ENCODE measurements at places on chromosomes 16 and 17.

GRCh38 chr16:68739964-68740627, 3.0 kb downstream of the CDH1 start:
- no peak for DNase-seq

DNA sequence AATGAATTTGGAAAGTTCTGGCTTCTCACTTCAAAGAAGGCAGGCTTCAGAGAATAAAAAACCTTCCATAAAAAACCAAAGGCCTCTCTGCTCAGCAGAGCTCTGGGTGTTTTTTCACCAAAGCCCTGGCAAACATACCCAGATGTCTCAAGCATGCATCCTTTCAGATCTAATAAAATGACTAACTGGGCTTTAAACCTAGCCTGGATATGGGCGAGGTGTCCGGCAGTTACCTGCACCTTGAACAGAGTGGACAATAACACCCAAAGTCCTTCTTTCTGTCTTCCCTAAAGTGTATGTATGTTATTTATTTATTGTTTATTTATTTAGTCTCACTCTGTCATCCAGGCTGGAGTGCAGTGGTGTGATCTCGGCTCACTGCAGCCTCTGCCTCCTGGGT, 469.3 kb downstream of the XYLT1 start:
- no peak for DNase-seq

DNA sequence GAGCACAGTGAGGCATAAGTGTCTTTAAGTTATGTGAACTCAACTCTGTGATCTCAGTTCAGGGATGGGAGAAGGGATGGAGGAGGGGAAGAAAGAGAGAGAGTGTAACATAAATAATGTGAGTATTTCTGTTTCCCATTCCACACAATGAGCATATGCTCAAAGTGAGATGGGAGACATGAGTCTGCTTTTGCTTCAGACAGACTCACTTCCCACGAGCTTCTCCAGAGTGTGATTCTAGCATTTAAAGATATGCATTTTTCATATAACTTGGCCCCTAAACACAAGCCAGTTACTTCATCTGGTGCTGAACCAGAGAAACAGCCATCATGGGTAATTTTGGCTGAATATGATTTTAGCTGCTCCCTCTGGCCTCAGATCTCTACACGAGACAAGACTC, 35.0 kb downstream of the SHISA9 start:
- no peak for DNase-seq

- DNase-seq = no peak
These were observed 206.8 kb downstream of the CA10 start for GRCh38 chr17:51951741-51952140.

- DNase-seq = no peak
These were observed 69.3 kb downstream of the PLCG2 start for GRCh38 chr16:81848306-81848853.

Measured in CD4-positive, alpha-beta memory T cell (primary cell).